ENCODE measurements at places on chromosomes 13 and 19. TPM values are rescaled to one million over a fixed set of nuclear protein-coding genes. Genes with fewer than 3 reads are reported as not detected.

ZNF442 gene
- 0.34 TPM for polyA plus RNA-seq

UFM1 gene
- polyA plus RNA-seq = 43.5 TPM

KIR2DL1 gene
- not detected for polyA plus RNA-seq

ATP4B gene
- polyA plus RNA-seq = not detected

ZNF121 gene
- polyA plus RNA-seq = 2.0 TPM

CLEC17A gene
- polyA plus RNA-seq = 0.05 TPM

GPI gene
- polyA plus RNA-seq = 245 TPM

S1PR2 gene
- polyA plus RNA-seq = 16.1 TPM

ILF3 gene
- polyA plus RNA-seq = 166 TPM

CGB3 gene
- not detected for polyA plus RNA-seq

TMEM38A gene
- polyA plus RNA-seq = 2.2 TPM

NXNL1 gene
- polyA plus RNA-seq = not detected

CNN1 gene
- polyA plus RNA-seq = 196 TPM

HSH2D gene
- not detected for polyA plus RNA-seq

All from IMR-90 (cell line).